Endodermal cell (in vitro differentiated cells): ENCODE measurements at places on chromosomes 7 and 10.

DNA sequence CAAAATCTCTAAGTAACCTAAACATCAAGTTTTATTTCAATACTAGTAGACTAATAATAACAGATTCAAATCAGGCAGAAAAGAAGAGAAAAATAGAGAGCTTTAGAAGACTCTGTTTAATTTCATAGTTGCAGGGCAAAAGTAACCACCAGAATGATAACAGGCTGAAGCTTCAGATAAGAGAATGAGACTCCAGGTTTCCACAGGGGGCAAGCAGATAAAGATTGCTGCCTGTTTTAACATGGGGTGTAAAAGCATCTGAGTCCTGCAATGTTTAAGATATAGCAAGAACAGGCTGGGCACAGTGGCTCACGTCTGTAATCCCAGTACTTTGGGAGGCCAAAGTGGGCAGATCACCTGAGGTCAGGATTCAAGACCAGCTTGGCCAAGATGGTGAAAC, 11.0 kb downstream of the CROT start:
- no peak for DNase-seq

DNA sequence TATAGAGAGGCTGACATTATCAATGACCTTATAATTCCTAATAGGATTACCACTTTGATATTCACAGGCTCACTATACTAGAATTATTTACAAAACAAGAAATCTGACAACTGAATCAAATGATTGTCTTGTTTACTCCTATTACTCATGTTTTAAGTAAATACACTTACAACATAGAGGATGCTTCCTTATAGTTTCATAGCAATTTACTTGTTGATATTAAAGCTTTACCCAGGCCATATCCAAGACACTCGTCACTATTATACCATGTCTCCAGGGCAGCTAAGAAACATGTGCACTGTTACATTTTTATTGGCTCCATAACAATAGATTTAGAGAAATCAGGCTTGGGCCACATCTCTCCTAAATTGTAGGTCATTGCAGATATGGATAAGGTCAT, 276.9 kb downstream of the HGF start:
- DNase-seq = no peak

- DNase-seq = no peak
These were observed 588 bp downstream of the CYREN start for GRCh38 chr7:135169964-135170273.

DNA sequence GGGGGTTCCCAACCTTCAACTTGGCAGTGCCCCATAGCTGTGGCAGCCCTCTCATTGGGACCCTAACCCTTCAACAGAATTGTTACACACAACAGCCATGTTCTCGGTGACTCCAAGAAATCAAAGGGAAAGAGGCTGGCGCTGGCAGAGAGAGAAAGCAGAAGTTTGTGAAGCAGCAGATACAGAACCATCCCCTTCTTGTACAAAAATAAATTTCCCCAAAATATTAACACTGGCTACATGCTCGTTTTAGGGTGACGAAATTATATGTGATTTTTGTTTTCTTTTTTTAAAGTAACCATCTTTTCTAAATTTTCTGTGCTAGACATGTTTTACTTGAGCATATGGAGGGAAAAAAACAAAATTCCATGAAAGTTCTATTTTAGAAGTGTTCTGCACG, 45.2 kb upstream of the SAMD8 start:
- DNase-seq = no peak

GRCh38 chr7:45407730-45408408, 166.3 kb upstream of the ADCY1 start:
- DNase-seq = peak; percentile 83

GRCh38 chr10:104689105-104689504, 48.0 kb downstream of the SORCS3 start:
- DNase-seq = no peak

DNA sequence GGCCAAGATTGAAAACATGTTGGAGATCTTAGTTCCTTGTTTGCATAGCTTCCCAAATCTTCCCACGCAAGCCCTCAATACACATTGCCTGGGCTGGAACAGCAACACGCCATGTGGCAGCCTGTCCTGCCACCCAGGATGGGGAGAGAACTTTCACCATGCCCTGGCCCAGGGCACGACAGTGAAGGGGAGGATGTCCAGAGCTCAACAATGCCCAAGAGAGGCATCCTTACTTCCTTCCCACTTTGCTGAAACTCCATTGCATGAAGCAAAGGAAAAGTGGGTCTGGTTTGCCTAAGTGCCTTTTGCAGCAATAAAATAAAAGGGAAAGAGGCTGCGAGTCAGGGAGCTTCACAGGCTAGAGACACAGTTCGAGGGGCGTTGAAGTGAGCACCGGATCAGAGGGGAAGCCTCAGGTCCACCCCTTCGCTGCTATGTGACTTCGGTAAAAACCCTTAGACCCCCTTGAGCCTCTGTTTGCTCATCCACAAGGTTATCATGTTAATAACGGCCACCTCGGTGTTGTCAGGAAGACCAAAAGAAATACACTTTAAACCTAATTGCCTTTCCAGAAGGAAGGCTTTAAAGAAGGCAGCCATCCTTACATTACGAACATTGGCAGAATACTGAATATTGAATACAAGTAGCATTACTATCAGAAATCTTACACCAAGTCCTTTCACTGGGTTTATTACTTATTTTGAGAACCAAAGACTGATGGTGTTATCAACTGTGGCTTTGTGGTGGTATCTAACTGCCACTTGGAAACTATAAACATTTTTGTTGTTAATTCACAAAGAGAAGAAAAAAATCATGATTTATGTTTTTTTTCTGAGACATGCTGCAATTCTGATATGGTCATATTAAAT, 133.3 kb downstream of the ICA1 start:
- no peak for DNase-seq

DNA sequence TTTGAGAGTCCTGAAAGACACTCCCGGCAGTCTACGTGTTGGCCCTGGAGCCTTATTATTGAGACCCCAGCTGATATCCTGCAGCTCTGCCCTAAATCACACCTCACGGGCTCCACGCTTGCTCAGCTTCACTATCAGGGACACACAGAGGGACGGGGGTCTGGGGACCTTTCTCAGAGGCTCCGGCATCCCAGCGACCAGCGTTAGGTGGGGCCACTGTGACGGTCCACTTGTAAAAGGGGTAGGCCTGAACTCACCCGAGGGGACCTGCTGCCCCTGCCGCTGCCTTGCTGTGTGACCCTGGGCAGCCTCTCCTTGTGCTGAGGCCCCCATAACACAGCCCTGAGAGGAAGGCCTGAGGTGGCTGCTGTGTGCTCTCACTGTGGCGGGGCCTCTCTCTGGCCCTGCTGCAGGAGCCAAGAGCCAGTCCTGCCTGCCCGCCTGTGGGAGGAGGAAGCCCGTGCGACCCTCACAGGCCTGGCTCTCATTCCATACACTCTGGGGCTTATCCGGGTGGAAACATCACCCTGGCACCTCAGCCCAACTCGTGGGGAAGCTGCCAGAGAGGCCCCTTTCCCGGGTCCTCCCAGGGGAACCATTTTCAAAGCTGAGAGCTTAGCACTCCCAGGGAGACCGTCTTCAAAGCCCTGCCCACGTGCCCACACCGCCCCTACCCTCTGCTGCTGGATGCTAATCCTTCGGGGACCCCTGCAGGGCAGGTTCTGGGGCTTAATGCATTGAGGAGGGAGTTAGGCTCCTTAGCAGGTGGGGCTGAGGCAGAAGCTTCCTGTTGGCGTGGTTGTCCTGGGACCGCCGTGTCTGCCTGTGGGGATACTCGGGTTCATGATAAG, 21.7 kb downstream of the AQP1 start:
- peak; percentile 90 for DNase-seq

- no peak for DNase-seq
These were observed 517.1 kb downstream of the RPS24 start for GRCh38 chr10:78550716-78551115.

GRCh38 chr7:70797109-70797514, 334.8 kb upstream of the GALNT17 start:
- DNase-seq = no peak

GRCh38 chr7:85038466-85038865, 148.4 kb downstream of the SEMA3D start:
- DNase-seq = no peak

GRCh38 chr10:106643473-106643872, 521.0 kb downstream of the SORCS1 start:
- DNase-seq = no peak

- no peak for DNase-seq
These were observed 92.5 kb upstream of the LRGUK start for GRCh38 chr7:134034652-134035051.

- no peak for DNase-seq
These were observed 994.9 kb downstream of the REEP3 start for GRCh38 chr10:64515970-64516699.

DNA sequence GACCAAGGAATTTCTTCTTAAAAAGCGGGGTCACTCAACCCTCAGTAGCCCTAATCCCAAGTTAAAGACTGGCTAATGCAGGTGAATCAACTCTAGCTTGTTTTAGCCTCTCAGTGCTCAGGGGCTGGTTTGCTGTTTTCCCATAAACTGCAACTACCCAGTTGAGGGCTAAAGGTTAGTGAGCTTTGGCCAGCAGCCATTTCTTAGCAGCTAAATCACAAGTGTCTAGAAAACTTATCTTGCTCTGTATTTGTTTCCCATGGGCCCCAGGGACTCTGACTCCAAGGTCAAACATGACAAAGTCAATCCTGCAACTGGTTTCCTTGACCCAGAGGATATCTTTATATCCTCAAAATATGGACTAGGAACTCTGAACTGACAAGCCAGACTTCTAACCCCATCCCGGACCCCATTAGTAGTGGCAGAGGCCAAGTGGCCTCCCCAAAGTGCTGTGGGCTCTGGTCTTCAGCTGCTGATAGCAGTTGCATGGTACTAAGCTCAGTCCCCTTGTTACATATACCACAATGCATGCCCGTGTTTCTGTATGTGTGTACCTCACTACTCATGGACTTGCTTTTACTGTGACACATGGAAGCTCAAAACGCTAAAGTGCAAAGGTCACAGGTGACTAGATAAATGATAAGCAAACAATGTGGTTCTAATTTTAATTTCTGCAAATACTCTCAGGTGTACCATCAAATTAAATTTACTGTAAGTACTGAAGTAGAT, 793.0 kb upstream of the IGFBP3 start:
- no peak for DNase-seq

GRCh38 chr10:23204773-23205172, 12.7 kb downstream of the PTF1A start:
- DNase-seq = peak; percentile 83

DNA sequence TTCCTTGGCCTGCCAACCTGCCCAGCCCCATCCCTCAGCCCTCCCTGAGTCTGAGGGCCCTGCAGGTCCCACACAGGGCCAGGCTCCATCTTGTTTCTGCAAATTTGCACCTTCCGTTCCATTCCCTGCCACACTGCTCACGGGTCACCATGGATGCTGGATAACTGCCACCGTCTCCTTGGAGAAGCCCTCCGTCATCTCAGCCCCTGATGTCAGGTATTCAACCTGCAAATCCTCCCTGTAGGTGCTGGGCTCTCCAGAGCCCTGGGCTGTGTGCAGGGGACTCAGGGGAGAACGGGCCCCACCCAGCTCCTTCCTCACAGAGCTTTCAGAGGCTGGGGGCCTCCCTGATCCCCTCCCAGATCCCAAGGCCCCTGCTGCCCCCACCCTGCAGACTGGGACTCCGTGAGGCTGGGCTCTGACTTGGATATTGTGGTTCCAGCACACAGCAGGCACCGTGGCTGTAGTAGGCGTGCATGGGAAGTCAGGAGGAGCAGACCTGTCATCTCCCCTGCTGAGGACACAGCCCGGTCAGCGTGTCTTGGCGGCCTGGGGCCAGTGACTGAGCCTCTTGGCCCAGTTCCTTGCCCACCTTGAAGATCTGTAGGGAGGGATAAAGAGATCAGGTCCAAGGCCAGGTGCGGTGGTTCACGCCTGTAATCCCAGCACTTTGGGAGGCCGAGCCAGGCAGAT, 121.7 kb upstream of the TNRC18 start:
- DNase-seq = peak; percentile 70

- DNase-seq = no peak
These were observed 13.4 kb downstream of the JCAD start for GRCh38 chr10:30045961-30046360.

- DNase-seq = no peak
These were observed 112.1 kb downstream of the SGMS1 start for GRCh38 chr10:50511492-50512213.

- DNase-seq = no peak
These were observed 75.0 kb downstream of the EEPD1 start for GRCh38 chr7:36228039-36228438.

GRCh38 chr7:108294595-108294994, 161.6 kb downstream of the NRCAM start:
- no peak for DNase-seq

DNA sequence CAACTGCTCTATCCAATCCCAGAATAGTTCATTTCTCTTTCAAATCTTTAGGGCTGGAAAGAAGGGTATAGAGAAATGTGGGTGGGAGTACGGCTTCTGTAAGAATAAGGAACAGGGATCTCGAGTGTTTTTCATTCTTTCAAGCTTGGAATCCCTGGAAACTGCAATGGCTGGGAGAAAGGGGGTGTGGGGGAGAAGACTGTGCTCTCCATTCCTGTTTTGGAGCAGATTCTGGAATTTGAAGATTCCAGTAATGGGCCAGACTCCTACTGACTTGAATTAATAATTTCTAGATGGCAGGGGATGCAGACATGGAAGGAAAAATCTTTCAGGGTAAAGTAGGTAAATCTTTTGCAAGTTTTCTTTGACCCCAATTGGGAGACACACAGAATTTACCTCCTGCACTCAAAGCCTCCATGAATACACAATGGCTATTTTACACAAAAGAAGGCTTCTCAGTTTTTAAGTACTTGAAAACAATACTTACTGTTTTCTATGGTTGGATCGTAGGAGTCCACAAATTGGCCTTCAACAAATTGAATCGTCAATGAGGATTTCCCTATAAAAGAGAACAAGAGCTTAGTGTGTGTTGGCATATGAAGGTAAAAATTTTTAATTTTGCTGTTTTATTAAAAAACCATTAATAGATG, 29.1 kb downstream of the RHEB start:
- DNase-seq = no peak

DNA sequence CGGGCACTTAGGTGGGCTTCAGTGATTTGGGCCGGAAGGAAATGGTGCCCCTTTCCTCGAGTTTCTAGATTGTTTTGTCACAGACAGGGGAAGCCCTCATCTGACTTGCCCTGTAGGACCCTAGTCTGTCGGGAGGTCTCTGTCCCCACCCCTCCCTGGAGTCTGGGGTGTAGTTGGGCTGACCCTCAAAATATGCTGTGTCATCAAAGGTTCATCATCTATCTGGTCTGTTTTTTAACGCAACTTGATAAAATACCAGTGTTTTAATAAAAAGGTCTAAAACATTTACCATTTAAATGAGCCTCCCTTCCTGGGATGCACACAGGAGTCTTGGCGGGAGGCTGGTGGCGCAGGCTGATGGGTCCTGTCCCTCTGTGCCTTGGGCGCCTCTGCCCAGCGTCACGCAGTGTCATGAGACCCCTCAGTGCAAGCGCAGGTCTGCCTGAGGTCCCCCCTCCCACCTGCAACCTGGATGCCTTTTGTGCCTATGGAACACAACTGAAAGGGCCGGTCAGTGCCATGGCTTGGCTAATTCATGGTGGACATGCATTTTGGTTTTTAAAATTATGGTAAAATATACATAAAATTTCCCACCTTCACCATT, 146.4 kb downstream of the MGMT start:
- DNase-seq = peak; percentile 22

DNA sequence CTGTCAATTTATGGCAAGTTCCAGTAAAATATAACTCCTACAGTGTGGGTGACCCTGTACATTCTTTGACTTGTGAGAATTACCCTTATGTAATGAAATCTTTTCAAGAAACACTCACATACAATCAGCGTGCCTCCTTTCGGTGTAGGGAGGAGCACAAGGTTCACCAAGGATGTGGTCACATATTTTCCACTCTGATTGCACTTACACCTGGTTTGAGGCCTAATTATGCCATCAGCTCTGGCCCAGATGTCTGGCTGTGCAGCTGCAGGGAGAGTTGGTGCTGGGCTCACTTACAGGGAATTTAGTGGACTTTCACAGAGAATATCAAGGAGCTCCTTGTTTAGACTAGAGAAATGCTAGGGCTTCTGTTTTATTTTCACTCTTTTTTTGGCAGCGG, 146.0 kb upstream of the STEAP4 start:
- DNase-seq = no peak
